ENCODE measurements at places on chromosomes 5 and 9.
A peak's percentile ranks its signal among the peaks of the same experiment; 100 is the strongest.

GRCh38 chr5:134153657-134154056, 23.1 kb downstream of the SKP1 start:
- DNase-seq, result no peak
- H3K4me3 ChIP-seq, result no peak overlapping the region
- H3K4me1 ChIP-seq, result peaks cover 25% of the 10 kb centered on the region
- H3K27ac ChIP-seq, result no peak overlapping the region
- peaks cover 4% of the 10 kb centered on the region for H3K36me3 ChIP-seq
- H3K27me3 ChIP-seq, result no peaks in the 10 kb centered on the region

GRCh38 chr5:52894451-52894850, 94.7 kb upstream of the ITGA2 start:
- no peaks in the 10 kb centered on the region for H3K27me3 ChIP-seq
- no peaks in the 10 kb centered on the region for H3K36me3 ChIP-seq
- H3K4me1 ChIP-seq, result peaks cover 3% of the 10 kb centered on the region
- no peak overlapping the region for H3K4me3 ChIP-seq
- H3K27ac ChIP-seq, result no peak overlapping the region
- DNase-seq, result no peak

GRCh38 chr9:37922363-37923117, 18.6 kb upstream of the SLC25A51 start:
- no peak for DNase-seq
- H3K27me3 ChIP-seq, result no peaks in the 10 kb centered on the region
- no peak overlapping the region for H3K4me3 ChIP-seq
- no peak overlapping the region for H3K27ac ChIP-seq
- peaks cover 4% of the 10 kb centered on the region for H3K4me1 ChIP-seq

GRCh38 chr5:33891788-33892619, at the start of gene ADAMTS12:
Gene ADAMTS12 (minus strand): TSS chr5:33891990. CDS start chr5:33891856, 134 bp downstream.
- no peaks in the 10 kb centered on the region for H3K27me3 ChIP-seq
- H3K36me3 ChIP-seq, result no peaks in the 10 kb centered on the region
- H3K27ac ChIP-seq, result peak within 1 kb of the TSS; percentile 59
- peak within 1 kb of the TSS; percentile 56 for H3K4me3 ChIP-seq
- peak; percentile 47 for DNase-seq

DNA sequence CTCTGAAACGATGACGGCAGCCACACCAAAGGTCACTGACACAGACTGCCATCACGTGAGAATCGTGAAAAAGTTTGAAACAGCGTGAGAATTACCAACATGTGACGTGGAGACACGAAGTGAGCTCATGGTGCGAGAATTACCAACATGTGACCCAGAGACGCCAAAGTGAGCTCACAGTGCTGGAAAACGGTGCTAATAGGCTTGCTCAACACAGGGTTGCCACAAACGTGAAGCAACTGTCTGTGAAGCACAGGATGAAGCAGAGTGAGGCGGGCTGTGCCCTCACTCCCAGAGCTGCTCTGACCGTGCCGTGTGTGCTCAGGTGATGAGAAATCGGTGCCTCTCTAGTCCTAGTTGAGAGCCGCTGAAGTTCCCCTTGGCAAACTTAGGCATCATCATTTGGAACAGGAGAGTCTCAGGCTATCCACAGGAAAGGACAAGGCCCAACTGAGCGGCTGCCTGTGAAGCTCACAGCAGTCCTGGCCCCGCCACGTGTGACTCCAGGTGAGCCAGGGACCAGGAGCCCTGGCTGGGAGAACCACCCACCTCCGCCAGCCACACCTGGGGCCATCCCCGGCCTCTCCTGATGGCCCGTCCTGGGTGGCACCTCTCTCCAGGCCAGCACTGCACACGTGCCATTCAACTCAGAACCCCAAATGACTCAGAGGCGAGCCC, 29.8 kb upstream of the SLC6A3 start:
- no peak for DNase-seq
- no peak overlapping the region for H3K4me3 ChIP-seq
- no peaks in the 10 kb centered on the region for H3K36me3 ChIP-seq
- H3K27me3 ChIP-seq, result no peaks in the 10 kb centered on the region
- no peaks in the 10 kb centered on the region for H3K4me1 ChIP-seq

DNA sequence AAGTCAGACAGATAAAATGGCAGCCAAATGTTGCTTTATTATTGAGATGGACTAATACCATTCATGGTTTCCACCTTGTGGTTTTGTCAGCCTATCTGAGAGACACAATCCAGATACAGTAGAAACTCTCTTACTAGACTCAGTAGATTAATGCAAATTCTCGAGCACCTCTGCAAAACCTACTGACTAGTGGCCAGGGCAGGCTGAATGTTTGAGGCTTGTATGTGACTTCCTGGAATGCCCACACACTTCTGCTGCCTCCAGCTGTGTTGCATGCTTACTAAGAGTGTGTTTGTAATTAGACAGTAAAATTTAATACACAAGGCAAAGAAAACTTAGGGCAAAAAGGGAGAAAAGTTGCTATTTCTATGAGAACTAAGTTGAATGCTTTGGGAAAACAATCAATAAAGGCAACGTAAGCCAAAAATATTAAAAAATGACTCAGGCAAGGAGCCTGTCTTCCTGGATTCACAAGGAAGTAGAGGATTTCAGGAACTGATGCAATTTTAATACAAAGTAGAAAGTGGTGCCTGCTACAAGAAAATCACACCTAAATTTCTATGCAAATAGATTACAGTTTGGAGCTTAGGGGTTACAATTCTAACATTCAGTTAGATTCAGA, 30.2 kb upstream of the CCNG1 start:
- no peak overlapping the region for H3K27ac ChIP-seq
- DNase-seq, result no peak
- H3K4me1 ChIP-seq, result no peaks in the 10 kb centered on the region
- no peaks in the 10 kb centered on the region for H3K36me3 ChIP-seq
- H3K4me3 ChIP-seq, result no peak overlapping the region
- H3K27me3 ChIP-seq, result no peaks in the 10 kb centered on the region

- H3K4me1 ChIP-seq, result peaks cover 4% of the 10 kb centered on the region
- no peak overlapping the region for H3K4me3 ChIP-seq
- no peak overlapping the region for H3K27ac ChIP-seq
- no peaks in the 10 kb centered on the region for H3K36me3 ChIP-seq
Observed at GRCh38 chr9:36074870-36075532, 38.3 kb downstream of the RECK start.

DNA sequence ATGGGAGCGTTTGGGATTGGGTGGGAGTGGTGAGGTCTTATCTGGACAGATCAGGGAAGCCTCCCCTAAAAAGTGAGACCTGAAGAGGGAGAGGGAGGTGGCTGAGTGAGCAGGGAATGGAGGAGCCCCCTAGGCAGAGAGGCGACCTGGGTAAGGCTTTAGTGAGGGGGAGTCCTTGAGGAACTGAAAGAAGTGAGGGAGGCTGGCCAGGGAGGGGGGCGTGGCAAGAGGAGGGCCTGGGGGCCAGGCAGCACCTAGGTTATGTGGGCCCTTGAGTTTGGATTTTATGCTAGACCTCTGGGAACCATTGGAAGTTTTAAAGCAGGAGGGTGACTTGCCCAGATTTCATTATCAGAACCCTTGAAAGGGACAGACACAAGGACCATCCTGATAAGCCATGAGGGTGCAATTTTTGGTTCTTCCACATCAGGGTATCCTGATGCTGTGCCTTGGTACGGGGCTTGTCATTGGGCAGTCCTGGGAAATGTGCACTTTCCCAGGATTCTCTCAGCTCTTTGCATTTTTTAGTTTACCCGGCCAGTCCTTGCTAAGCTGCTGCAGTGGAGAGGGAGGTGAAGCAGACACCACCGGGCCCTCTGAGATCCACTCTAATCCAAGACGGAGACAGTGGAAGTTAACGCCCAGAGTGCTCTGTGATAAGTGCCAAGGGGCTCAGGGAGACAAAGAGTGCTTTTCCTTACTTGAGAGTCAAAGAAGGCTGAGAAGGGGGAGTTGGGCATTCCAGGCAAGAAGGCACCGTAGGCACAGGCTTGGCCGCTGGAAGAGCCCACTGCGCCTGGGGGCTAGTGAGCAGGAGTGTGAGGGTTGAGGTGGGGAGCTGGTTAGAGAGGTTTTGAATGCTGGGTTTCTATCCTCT, 16.1 kb downstream of the GSN start:
- no peaks in the 10 kb centered on the region for H3K36me3 ChIP-seq
- H3K4me3 ChIP-seq, result no peak overlapping the region
- peak; percentile 44 for DNase-seq
- peaks cover 99% of the 10 kb centered on the region for H3K4me1 ChIP-seq

DNA sequence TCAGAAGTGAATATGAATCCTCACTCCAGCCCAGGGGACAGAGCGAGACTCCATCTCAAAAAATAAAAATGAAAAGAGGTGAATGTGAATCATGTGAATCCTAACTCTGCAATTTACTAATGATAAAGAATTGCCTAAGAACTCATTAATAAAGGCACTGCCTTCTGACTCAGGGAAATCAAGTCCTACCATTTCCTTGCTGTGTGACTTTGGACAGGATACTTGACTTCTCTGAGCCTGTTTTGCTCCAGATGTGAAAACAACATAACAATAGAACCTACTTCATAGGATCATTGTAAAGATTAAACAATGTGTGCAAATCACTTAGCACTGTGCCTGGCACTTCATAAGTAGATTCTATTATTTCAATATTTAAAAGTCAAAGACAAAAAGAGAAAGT, 15.1 kb upstream of the PWWP2A start:
- H3K4me1 ChIP-seq, result peaks cover 18% of the 10 kb centered on the region
- H3K27me3 ChIP-seq, result no peaks in the 10 kb centered on the region
- no peaks in the 10 kb centered on the region for H3K36me3 ChIP-seq
- no peak for DNase-seq
- peak overlapping the region; percentile 27 for H3K4me3 ChIP-seq

- H3K4me1 ChIP-seq, result no peaks in the 10 kb centered on the region
- no peak overlapping the region for H3K4me3 ChIP-seq
- no peaks in the 10 kb centered on the region for H3K27me3 ChIP-seq
- DNase-seq, result no peak
- no peaks in the 10 kb centered on the region for H3K36me3 ChIP-seq
- no peak overlapping the region for H3K27ac ChIP-seq
Observed at GRCh38 chr5:158610051-158610415, 489.7 kb downstream of the EBF1 start.

- no peak for DNase-seq
- no peaks in the 10 kb centered on the region for H3K4me1 ChIP-seq
- H3K36me3 ChIP-seq, result no peaks in the 10 kb centered on the region
- H3K27me3 ChIP-seq, result no peaks in the 10 kb centered on the region
- H3K4me3 ChIP-seq, result no peak overlapping the region
Observed at GRCh38 chr9:82021198-82021597, 32.6 kb downstream of the SPATA31D1 start.

DNA sequence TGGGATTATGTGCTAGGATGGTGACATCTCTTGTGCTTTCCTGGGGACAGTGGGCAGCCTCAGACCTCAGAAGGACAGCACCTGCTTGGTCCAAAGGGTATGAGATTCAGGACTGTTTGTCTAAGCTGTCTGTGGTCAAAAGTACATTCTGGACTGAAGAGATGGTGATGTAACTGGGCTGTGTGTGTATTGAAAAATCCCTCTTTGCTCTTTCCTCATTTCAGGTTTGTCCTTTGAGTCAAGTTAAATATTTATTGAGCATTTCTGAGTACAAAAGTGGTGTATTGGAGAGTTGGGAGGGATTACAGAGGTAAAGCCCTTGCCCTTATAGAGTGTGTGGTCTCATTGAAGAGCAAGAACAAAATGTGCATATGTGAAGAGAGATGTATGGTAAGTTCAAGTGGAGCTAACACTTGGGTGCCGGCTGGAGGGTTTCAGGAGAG, 46.7 kb downstream of the RCL1 start:
- H3K4me1 ChIP-seq, result peaks cover 4% of the 10 kb centered on the region
- H3K4me3 ChIP-seq, result no peak overlapping the region
- no peak overlapping the region for H3K27ac ChIP-seq
- H3K27me3 ChIP-seq, result no peaks in the 10 kb centered on the region

- no peaks in the 10 kb centered on the region for H3K4me1 ChIP-seq
- no peak for DNase-seq
Observed at GRCh38 chr5:155290937-155291336, 277.4 kb downstream of the KIF4B start.

- DNase-seq, result no peak
- H3K27ac ChIP-seq, result no peak overlapping the region
- H3K27me3 ChIP-seq, result no peaks in the 10 kb centered on the region
- no peaks in the 10 kb centered on the region for H3K4me1 ChIP-seq
Observed at GRCh38 chr9:110687497-110687896, 18.9 kb downstream of the MUSK start.

DNA sequence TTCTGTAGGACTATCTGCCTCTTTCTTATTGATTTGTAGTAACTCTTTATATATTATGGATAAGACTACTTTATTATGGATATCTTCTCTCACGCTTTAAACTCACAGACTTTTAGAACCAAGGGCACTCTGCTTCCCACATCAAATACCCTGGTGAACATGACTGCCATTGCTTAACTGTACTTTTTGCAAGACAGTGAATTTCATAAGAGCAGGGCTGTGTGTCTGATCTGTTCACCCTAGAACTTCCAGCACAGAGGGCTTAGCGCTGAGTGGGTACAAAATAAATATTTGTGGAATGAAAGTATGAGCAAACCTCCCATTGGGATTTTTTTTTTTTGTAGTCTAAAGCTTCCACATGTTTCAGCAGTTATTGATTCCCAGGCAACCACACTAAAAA, 84.8 kb downstream of the CFAP77 start:
- no peak for DNase-seq
- no peaks in the 10 kb centered on the region for H3K27me3 ChIP-seq
- no peaks in the 10 kb centered on the region for H3K4me1 ChIP-seq
- H3K36me3 ChIP-seq, result no peaks in the 10 kb centered on the region
- H3K27ac ChIP-seq, result no peak overlapping the region

DNA sequence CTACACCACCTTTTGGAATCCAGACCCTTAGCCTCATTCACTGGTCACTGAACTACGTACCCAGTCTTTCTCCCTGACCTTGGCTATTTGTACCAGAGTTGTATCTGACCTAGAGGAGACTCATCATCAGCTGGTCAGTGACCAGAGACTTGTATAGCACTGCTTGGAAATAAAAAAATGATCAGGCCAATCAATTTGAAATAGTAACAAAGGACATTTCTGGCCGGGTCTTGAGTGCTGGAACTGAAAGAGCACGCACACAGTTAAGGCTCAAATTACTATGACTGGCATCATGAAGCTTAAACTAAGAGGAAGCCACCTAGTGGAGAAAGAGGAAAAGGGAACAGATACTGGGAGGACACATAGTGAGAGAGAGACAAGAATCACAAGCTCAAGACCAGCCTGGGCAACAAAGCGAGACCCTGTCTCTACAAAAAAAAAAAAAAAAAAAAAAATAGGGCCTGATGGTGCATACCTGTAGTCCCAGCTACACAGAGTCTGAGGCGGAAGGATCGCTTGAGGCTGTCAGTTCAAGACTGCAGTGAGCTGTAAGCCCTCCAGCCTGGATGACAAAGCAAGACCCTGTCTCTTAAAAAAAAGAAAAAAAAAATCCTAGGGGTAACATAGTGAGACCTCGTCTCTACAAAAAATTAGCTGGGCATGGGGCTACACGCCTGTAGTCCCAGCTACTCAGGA, 12.8 kb upstream of the SRP19 start:
- DNase-seq, result no peak
- H3K4me3 ChIP-seq, result peak overlapping the region; percentile 3
- no peaks in the 10 kb centered on the region for H3K4me1 ChIP-seq
- H3K27ac ChIP-seq, result no peak overlapping the region
- H3K36me3 ChIP-seq, result no peaks in the 10 kb centered on the region

GRCh38 chr5:91079037-91079436, 304.1 kb downstream of the ARRDC3 start:
- H3K27me3 ChIP-seq, result no peaks in the 10 kb centered on the region
- DNase-seq, result no peak

GRCh38 chr5:151062405-151063141, 18.3 kb downstream of the TNIP1 start:
- H3K27ac ChIP-seq, result peak overlapping the region; percentile 41
- H3K4me3 ChIP-seq, result no peak overlapping the region
- H3K4me1 ChIP-seq, result peaks cover 24% of the 10 kb centered on the region
- H3K27me3 ChIP-seq, result no peaks in the 10 kb centered on the region
- no peaks in the 10 kb centered on the region for H3K36me3 ChIP-seq

- H3K27me3 ChIP-seq, result no peaks in the 10 kb centered on the region
- H3K27ac ChIP-seq, result no peak overlapping the region
- H3K36me3 ChIP-seq, result no peaks in the 10 kb centered on the region
- no peaks in the 10 kb centered on the region for H3K4me1 ChIP-seq
Observed at GRCh38 chr5:19865336-19866089, 122.5 kb downstream of the CDH18 start.

Measured in testis (tissue), 5 donors.